ENCODE measurements at places on chromosomes 4 and X.

GRCh38 chr4:86894455-86894854 is 2.2 kb upstream of the C4orf36 start:
- no peak for DNase-seq

DNA sequence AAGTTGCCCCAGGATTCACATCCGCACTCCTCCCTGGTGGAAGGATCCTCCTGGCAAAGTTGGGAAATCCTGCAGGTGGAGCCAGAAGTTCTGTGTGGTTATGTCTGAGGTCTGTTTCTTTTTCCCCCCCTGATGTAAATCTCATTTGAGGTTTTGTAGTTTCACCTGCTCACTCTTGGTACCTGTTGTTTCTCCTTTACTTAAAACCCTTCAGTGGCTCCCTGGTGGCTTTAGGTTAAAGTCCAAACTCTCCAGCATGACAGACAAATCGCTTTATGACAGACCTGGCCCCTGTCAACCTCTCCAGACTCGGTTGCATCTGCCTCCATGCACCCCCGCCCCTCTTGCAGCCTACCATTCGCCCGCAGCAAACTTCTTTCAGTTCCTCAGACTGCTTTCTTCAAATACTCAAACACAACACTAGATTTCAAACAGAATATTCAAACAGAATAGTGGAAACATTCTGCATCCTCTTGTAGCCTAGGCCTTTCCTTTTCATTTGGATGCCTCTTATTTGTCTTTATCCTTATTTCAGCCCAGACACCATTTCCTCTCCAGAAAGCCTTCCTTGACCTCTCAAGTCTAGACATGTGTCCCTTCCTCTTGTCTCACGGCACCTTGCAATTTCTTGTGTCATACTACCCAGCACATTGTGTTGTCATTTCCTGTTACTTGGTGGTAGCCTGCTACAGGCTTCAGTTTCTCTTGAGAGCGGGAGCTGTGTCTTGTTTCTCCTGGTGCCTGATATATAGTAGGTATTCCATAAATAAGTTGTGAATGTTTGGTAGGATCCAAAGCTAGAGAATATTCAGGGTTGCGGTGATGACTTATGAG is 24.8 kb downstream of the IL13RA1 start:
- no peak for DNase-seq

DNA sequence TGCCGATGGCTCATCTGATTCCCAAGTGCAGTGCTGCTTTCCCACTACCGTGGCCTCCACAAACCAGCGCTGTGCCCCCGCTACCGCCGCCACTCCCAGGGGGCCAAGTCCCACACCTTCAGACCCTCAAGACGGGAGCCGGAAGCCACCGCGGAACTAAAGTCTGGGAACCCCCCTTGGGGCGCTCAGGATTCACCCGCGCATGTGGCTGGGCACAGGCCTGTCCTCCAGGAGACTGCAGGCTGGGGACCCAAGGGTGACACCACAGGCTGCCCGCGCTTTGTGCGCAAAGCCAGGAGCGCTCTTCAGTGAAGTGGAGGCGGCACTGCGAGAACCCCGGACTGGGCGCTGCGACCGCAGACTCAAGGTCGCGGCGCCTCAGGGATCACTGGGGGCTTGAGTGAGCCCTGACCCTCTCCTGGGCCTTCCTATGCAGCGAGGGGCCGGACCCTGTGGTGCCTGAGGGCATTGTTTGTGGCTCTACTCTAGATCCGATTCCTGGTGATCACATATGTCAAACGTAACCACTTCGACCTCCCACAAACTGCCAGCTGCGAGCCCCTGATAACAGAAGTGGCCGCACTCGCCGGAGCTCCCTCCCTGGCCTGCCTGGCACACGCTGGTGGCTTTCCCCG is 20.4 kb upstream of the TBC1D14 start:
- DNase-seq, result no peak

DNA sequence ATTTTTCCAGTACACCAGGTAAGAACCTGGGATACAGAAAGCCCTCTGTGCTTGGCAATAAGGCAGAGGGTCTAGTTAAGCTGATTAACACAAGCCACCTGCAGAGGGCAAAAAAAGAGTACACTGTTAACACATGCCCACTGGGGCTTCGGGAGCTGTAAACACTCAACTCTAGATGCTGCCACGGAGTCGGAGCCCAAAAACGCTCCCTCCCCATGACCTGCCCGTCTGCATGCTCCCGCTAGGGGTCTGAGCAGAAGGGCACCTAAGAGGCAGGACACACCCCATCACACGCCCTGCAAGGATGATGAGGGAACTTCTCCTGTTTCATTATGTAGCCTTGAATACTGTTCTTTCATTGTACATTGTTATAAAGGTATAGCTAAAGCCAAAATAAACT is 715.6 kb upstream of the AADAT start:
- DNase-seq, result no peak

GRCh38 chrX:25131055-25131454 is 115.3 kb upstream of the ARX start:
- no peak for DNase-seq

- no peak for DNase-seq
Measured at GRCh38 chrX:105460376-105460775, 239.9 kb upstream of the TEX13A start.

DNA sequence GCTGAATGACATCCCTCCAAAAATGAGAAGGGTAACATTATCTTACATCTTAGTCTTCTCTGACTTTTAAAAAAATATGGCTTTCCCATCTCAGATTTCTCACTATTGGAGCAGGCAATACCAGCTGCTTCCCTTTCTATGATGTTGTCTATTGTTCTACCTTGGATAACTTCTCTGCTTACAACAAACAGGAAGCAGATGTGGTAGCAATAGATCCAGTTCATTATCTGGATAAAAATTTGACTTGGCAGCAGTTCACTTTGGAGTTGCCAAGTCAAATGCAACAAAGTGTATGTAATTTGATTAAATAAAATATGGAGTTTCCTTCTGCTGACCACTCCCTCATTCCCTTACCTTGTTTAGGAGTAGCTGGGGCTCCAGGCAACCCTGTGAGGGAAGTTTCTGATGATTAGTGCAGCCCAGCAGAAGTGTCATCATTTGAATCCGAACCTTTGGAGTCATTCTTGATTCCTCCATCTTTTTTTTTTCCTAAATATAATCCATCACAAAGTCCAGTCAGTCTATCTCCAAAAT is 72.0 kb upstream of the GPRIN3 start:
- no peak for DNase-seq

GRCh38 chrX:68761086-68761485 is 67.7 kb upstream of the EFNB1 start:
- DNase-seq, result no peak

- no peak for DNase-seq
Measured at GRCh38 chr4:7631288-7632014, 196.7 kb upstream of the PSAPL1 start.

DNA sequence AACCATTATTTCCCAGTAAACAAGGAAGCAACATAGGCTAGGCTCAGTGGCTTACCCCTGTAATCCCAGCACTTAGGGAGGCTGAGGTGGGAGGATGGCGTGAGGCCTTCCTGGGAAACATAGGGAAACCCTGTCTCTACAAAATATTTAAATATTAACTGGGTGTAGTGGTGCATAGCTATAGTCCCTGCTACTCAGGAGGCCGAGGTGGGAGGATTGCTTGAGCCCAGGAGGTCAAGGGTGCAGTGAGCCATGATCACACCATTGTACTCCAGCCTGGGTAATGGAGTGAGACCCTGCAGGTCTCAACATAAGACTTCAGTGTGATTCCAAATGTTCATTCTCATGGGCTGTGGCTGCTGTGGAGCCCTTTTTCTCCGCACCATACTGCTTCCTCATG is 34.9 kb downstream of the FHDC1 start:
- DNase-seq, result no peak

DNA sequence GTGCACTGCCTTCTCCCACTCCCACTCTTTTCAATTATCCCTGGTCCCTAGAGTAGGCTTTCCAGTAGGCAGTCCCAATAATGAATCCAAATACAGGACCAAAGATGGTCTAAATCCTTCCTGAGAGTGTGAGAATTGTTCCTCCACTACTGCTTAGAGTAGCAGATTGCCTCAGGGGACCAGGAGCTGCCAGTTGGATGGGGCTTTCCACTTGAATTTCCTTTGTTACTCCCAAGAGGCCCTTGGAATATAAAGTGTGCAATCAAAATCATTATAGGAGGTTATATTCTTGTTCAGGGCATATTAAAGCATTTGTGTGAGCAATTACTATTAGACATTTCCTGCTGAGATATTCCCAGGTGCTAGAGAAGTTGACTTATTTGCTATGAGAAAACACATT is 156.6 kb upstream of the TLL1 start:
- DNase-seq, result no peak

GRCh38 chrX:10495677-10496076 is 124.7 kb downstream of the MID1 start:
- DNase-seq, result no peak

DNA sequence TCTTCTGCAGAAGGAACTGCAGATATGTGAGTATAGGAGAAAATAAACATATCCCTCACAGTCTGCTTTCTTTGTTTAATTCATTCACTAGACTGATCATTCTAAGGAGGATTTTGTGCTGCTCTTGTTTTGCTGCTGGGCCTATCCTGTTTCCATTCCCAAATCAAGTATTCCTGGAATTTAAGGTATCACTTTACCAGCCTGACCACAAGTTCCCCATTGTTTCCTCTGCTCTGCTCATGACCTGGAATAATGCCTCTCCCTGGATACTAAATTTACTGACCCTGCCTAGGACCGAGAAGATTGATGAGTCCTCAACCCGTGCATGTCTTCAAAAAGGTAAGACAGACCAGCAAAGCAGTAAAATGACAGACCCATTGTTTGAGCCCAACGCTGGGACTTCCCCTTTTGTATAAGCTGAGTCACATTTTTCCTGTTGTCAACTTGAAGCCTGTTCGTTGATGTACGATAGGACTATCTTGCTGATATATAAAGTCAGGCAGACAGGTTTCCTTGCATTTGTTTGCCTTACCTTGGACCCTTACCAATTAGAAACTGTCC is 85.5 kb upstream of the TET2 start:
- no peak for DNase-seq

DNA sequence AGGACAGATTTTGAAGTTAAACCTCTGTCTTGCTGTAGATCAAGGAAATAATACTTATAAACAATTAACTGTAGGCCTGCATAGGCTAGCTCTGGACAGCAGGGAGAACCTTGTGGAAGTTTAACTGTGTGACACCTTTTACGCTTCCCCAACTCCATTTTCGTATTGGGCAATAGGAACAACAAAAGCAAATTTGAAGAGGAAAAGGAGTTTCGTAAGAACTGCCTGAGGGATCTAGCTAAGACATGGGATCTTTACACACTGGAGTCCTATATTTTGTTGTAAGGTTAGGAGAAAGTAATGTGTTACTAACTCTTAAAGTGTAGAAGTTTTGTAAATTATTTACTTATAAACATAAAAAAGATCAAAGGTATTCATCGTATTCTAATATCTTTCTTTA is 324.9 kb upstream of the CASK start:
- no peak for DNase-seq

DNA sequence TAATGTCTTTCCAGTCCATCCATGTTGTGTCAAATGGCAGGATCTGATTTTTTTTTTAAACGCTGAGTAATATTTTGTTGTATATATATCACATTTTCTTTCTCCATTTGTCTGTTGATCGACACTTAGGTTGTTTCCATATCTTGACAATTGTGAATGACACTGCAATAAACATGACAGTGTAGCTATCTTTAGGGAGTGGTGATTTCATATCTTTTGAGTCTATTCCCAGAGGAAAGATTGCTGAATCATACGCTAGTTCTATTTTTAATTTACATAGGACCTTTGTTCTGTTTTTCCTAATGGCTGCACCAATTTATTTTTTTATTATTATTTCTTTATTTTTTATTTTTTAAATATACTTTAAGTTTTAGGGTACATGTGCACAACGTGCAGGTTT is 470.7 kb downstream of the CCSER1 start:
- no peak for DNase-seq

GRCh38 chr4:76977736-76978350 is 28.3 kb downstream of the SEPTIN11 start:
- DNase-seq, result no peak

GRCh38 chr4:93396272-93396671 is 432.3 kb upstream of the ATOH1 start:
- no peak for DNase-seq

GRCh38 chrX:107273795-107274194 is 67.4 kb downstream of the DNAAF6 start:
- no peak for DNase-seq

- peak; percentile 38 for DNase-seq
Measured at GRCh38 chr4:118034053-118034785, at the start of gene NDST3. Gene NDST3 (plus strand): TSS chr4:118034486. CDS start chr4:118053911, 19,425 bp downstream.

- DNase-seq, result no peak
Measured at GRCh38 chrX:148612431-148612830, 112.0 kb downstream of the AFF2 start.

- DNase-seq, result no peak
Measured at GRCh38 chrX:143306991-143307937, 210.0 kb downstream of the SPANXN3 start.

- no peak for DNase-seq
Measured at GRCh38 chr4:123361195-123361861, 35.3 kb upstream of the SPRY1 start.

GRCh38 chr4:17595471-17596005 is 18.5 kb downstream of the LAP3 start:
- no peak for DNase-seq

GRCh38 chr4:38034986-38035882 is 75.0 kb downstream of the PTTG2 start:
- no peak for DNase-seq

DNA sequence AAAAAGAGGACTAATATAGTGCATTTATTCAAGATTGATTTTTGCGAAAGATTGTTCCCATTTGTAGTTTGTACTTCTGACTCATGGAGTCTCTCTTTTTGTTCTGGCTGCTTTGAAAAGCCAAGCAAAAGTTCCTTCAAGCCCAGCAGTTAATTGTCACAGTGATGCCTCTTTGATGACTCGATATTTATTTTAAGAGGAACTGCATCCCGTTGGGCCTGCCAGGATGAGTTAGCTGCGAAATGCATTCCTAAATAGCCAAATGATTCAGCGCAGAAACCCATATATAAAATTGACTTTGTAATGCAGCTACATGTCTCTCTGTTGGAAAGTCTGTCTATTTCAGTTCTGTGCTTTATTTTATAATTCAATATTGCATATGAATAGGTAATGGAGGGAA is 295.1 kb downstream of the GBA3 start:
- no peak for DNase-seq

DNA sequence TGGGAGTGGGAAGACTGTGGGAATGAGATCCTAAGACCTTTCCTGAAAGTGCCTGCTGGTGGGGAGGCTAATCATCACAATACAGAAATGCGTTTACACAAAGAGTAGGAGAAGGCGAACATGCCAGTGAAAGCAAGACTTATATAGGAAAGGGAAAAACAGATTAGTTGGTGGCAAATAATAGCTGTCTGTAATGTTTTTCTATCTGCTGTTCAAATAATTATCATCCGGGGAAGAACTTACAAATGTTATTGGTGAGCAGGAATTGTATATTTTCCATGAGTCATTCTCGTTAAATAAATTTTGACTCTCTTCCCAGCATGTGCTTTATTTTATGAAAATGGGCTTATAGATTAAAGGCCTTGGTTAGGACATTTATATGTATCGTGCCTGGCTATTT is 196.5 kb downstream of the ARHGAP10 start:
- DNase-seq, result no peak

- DNase-seq, result no peak
Measured at GRCh38 chrX:70087857-70088630, 25.8 kb downstream of the OTUD6A start.

All from caudate nucleus (tissue), 63 donors.